ENCODE measurements at places on chromosomes 16 and 17. TPM values are rescaled to one million over a fixed set of nuclear protein-coding genes. Genes with fewer than 3 reads are reported as not detected.

The ARL5C gene
- total RNA-seq, result not detected

The KRTAP4-1 gene
- total RNA-seq, result not detected

The IL21R gene
- 0.33 TPM for total RNA-seq

The TEKT3 gene
- not detected for total RNA-seq

The SHCBP1 gene
- total RNA-seq, result 0.44 TPM

The PTX4 gene
- total RNA-seq, result not detected

DNA sequence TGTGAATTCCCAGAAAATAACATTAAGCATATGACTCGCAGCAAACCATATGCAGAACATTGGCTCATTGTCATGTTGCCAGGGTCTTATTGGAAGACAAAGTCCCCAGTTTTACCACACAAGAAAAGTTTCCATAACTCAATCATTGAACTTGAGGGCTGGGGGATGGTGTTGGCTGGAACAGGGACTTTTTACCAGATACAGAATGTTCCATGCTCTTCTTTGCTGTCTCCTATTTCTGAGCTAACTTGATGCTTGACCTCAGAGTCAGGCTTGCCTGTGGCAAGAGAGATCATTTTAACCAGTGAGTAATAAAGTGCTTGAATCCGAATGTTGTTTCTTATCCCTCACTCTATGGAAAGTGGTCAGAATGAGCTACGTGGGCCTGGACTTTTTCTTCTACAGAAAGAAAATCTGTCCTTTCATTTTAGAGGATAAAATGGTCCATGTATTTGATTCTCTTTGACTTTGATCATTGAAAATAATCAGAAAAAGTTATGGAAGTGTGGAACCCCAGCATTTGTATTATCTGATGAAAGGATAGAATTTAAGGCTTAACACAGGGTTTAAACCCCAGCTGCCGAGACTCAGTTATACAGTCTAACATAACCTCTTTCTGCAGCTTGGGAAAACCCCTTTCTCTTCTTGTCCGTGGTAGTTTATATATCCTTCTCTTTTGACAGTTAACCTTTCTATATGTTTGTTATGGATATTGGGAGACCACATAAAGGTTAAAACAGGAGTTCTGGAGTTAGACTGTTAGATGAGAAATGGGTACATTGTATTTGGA, 67.0 kb downstream of the TUBD1 start:
- DNase-seq, result no peak

DNA sequence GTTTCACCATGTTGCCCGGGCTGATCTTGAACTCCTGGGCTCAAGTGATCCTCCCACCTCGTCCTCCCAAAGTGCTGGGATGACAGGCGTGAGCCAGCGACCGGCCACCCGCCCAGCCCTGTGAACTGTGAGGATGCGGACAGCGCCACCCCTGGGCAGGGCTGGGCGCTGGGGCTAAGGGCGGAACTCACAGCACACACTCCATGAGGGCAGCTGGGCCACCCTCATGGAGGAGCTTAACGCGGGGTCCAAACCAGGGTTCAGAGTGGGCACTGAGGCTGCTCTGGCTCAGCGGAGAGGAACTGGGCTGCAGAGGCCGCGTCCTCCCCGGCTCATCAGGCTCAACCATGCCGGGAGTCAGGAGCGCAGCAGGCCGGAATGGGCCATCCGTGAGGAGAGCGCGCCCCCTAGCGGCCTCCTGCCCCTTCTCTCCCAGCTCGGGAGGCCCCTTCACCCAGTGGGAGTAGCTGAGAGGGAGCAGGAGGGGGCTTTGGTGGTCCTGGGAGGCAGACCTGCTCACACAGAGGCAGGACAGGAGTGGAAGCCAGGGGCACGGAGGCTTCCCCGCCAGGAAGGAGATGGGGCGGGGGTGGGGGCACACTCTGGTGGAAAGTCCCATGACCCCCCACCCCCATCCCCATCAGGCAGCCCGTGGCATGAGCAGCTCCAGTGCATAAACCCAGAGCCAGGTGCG, 13.8 kb downstream of the CORO7 start:
- peak; percentile 74 for DNase-seq

DNA sequence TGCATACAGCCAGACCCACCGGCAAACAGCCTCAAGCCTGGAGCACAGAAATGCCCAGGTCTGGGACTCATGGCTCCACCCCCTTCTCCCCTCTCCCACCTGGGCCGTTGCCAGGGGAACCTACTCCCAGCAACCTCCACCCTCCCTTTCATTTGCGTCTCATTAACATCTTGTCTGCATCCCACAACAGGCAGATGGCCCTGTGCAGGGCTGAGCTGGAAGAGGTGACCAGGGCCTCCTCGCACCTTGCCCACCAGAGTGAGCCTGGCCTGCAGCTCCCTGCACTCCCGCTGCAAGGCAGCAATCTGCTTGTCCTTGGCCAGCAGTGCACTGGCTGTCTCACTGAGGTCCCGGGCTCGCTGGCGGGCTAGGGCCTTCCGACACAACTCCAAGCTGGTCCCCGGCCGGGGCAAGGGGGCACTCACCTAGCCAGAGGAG, 3.3 kb downstream of the TSPOAP1 start:
- no peak for DNase-seq

DNA sequence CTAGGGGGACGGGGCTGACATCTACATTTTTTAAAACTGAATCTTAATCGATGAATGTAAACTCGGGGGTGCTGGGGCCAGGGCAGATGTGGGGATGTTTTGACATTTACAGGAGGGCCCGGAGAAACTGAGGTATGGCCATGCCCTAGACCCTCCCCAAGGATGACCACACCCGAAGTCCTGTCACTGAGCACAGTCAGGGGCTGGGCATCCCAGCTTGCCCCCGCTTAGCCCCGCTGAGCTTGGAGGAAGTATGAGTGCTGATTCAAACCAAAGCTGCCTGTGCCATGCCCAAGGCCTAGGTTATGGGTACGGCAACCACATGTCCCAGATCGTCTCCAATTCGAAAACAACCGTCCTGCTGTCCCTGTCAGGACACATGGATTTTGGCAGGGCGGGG, 21.4 kb downstream of the ADAM11 start:
- no peak for DNase-seq

DNA sequence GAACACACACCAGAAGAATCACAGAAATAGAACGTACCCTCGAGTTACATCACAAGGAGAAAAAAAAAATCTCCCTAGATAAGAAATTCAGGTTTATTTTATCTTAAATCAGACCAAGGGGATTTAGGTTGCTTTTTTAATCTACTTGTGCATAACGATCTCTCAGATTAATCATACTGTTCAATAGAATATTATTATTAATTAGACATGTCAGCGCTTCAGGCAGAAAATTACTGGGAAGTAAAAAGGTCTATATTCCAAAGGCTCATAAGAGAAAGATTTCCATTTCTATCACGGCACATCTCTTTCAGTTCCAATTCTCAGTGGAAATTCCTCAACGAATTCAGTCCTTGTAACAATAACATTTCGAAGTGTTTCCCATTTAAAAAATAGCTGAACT, 77.7 kb upstream of the PSMD7 start:
- DNase-seq, result no peak

- no peak for DNase-seq
Measured at GRCh38 chr17:65198653-65199382, 61.6 kb downstream of the RGS9 start.

DNA sequence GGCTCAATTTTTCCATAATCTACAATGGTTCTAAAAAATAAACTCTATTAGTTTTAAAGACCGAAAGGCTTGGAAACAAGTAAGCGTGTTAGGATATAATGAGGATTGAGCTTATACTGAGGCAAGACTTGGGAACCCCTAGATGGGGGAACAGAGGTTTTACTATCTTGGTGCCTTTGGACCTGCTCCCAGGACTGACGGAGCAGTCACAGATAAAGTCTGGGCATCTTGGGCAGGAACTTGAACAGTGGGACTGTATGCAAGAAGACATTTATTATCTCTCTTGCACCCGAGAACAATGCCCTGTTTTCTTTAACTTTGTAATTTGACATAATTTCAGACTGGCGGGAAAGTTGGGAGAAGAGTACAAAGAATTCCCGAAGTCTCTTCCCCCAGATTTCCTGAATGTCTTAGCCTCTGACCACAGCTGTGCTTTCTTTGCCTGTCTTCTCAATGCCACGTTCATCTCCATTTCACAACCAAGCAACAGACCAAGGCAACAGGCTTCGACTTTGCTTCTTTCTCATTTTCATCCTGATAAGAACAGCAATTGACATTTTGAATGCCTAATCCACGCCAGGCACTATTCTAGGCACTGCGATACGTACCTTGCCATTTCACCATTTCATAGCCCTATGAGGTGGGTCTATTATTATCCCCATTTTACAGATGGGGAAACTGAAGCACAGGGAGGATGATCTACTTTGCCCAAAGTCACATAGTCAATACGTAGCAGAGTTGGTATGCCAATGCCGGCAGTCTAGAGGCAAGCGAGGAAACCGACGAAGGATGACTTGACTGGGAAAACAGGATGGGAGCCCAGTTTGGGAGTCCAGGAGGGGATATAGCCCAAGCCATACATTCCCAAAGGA, 3.0 kb upstream of the IL4R start:
- DNase-seq, result no peak

DNA sequence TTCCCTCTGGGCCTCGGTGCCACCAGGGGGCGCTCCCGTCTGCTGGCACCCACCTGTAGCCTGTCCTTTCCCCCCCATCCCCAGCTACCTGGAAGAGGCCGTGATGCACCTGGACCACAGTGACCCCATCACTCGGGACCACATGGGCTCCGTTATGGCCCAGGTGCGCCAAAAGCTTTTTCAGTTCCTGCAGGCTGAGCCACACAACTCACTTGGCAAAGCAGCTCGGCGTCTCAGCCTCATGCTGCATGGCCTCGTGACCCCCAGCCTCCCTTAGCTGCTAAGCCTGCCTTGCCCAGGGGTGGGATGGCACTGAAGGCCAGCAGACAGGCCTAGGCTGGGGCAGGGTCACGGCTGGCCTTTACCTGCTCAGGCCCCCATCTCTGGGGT, 818 bp upstream of the NRN1L start:
- DNase-seq, result no peak

GRCh38 chr17:82931699-82932517, 92.1 kb upstream of the ZNF750 start:
- DNase-seq, result peak; percentile 69

GRCh38 chr16:4218202-4218601, 23.7 kb downstream of the SRL start:
- DNase-seq, result no peak

DNA sequence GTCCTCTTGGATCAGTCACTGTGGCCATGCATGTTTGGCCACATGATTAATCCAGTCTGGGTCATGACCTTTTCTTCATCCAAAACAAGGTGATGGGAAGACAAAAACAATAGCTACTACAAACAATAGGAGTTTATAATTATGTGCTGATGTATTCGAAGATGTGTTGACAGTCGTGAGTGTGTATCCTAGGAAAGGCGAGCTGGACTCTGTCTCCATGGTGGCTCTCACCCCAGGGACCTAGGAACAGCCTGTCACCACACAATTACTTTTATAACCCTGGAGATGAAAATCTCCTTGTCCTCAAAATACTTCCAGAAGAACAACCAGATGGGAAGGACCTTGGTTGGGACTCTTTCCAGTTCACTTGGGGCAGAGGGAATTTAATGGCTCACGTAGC, 9.8 kb upstream of the PLK1 start:
- DNase-seq, result no peak
